HCT116 (cell line): ENCODE measurements at places on chromosomes 12 and 14. TPM values are rescaled to one million over a fixed set of nuclear protein-coding genes. Genes with fewer than 3 reads are reported as not detected.

The ADCY6 gene
- total RNA-seq = 24.9 TPM

The MYH6 gene
- total RNA-seq = not detected

The AICDA gene
- not detected for total RNA-seq

The NPFF gene
- not detected for total RNA-seq

The GUCY2C gene
- not detected for total RNA-seq

The CCDC177 gene
- not detected for total RNA-seq

GRCh38 chr12:6724409-6724797 is 557 bp downstream of the COPS7A start:
- DNase-seq = no peak

DNA sequence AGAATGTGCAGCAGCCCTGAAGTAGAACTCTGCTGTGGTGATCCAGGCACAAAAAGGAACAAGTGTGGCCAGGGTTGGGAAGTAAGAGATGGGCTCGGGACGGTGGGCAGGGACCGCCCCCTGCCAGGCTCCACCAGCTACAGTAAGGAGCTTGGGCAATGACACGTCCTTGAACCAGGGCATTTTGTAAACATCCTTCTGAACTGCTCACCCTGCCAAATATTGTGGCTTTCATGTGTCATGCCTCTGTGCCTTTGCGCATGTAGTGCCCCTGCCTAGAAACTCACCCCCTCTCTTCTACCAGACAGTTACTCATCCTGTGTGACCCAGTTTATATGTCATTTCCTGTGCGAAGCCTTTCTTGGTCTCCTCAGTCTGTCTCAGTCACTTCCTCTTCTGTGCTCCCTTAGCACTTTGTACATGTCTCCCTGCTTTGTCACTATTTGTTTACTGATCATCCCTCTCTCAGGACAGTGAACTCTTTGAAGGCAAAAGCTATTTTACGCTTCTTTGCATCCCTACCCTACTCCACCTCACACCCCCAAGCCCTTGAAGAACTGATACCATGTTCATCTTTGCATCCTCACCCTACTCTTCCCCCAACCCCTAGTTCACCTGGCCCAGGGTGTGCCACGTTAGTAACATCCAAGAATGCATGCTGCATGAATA is 108.9 kb upstream of the PLEKHG7 start:
- DNase-seq = no peak

DNA sequence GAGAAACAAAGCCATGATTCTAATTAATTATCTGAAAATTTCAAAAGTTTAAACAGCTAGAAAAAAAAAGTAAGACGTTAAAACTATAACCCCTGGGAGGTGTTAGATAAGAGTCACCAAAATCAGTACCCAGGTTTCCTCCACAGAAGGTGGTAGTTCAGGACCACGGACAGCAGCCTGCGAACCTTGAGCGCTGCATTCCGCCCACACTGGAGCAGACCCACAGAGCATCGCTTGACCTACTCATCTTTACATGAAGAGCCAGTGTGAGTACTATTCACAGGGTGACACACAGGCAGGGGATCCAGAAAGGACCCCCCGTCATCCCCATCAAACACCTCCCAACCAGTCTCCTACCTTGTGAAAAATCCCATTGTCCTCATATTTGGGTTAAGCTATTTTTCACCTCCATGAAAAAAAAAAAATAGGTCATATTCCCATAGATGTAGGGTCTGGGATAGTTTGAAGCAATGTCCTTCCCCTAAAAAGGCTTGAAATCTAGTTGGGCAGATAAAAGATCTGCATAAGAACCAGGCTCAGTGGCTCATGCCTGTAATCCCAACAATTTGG is 8.8 kb upstream of the CHGA start:
- no peak for DNase-seq

- no peak for DNase-seq
Measured at GRCh38 chr12:53465679-53466078, 13.8 kb downstream of the PCBP2 start.

- no peak for DNase-seq
Measured at GRCh38 chr12:104485651-104486362, 29.1 kb downstream of the CHST11 start.

- DNase-seq = no peak
Measured at GRCh38 chr12:82964446-82964845, 277.7 kb downstream of the TMTC2 start.

GRCh38 chr12:80707126-80707829 is at the start of gene MYF6:
Gene MYF6, plus strand, starts transcription at chr12:80707634. Its CDS starts 86 bp downstream, at chr12:80707720.
- DNase-seq = no peak

GRCh38 chr12:96233168-96233567 is 39.0 kb downstream of the ELK3 start:
- no peak for DNase-seq

DNA sequence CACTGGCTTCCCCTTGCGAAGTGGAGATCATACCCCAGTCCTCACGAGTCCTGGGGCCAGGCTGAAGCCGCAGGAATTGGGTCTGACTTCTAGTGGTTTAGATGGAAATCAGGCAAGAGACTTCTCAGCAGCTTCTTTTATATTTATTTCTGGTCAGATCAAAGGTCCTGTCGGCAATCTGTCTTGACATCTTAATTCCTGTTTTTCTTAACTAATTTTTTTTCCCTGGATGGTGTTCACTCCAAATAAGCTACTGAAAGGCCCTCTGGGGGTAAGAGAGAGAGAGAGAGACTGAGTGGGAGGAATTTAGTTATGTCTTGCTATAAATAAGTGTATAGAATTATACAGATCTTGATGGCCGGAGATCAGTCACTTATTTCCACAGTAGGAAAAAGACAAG is 698.7 kb upstream of the TBX3 start:
- no peak for DNase-seq
